CD4-positive, alpha-beta T cell treated with Interferon gamma for 1 hour (primary cell): ENCODE measurements at places on chromosomes 12 and 14.

DNA sequence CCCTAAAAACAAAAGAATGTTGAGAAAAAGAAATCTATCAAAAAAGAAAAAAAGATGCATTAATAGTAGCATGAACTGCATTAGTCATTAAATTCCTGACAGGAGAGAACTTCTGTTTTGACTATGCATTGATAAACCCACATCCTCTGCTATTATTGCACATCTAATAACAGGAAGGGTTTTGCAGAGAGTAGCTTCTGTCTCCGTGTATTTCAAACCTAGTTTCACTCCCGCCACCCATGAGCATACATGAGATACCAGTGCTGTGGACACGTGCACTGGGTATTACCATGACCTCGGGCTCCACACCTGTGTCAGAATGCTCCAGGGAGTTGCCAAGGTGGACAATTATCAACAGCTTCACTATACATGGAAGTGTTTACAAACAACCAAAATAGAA lies 449.1 kb upstream of the SOX5 start:
- no peak for DNase-seq

DNA sequence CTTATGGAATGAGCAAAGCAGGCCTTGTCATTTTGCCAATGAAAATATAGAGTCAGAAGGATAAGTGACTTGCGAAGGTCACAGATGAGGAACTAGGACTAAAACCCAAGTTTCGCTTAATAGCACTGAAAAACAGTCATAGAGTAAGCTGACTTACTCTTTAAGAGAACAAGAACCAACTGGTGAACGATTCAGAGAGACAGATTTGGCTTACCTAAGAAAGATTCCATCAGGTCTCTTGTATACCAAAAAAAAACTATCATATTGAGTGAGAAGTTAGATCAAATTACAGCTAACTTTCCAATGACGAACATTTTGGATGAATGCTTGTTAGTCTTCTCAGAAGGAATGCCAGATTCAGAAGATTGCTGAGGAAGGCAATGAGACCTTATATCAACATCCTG lies 74.2 kb downstream of the ZFC3H1 start:
- no peak for DNase-seq

DNA sequence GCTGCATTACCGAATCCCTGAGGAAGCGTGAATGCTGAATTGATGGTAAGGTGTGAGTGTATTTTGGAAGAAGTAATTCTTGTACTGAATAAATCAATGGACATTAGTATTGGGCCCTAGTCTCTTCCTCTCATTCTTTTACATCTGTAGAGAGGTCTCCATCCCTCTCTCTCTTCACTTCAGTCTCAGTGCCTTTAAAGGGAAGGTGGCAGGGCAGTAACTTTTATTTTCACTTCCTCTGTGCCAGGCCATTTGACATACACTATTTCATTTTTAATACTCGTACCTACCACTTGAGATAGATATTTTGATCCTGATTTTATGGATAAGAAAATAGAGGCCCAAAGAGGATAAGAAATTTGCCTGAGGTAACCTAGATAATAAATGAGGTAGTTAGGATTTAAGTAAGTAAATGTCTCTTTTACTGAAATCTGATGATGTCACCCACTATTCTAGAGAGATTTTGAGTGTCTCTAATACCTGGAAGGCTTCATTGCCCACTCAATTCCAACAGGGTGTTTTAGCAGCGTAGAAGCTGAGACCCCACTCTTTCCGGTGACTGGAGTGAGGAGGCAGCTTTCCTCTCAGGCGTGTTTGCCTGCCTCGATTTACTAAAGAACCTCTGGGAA lies 177.9 kb upstream of the PRICKLE1 start:
- no peak for DNase-seq

DNA sequence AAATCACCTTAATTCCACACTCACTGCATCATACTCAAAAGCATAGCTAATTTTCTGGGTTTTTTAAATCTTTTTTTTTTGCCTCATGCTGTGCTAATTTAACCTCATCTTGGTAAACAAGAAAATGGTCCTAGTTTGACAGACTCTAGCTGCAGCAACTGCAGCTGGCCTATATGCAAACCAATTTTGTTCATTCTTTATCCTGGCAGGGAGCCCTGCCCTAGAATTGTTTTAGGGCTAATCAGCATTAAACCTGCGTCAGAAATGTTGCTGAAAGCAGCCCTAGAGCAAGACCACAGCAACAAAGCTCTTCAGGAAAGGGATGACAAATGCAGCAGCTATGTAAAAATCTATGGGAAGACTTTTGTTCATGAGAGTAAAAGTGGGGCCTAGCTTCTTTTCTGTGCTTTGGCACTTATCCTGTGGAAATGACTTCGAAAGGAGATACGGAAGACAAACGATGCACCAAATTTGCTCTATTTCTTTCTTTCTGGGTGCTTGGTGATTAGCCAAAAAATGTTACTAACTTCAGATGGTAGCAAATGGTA lies 72.2 kb downstream of the DENND5B start:
- DNase-seq: no peak

GRCh38 chr12:65511134-65511834 lies 232.8 kb downstream of the MSRB3 start:
- DNase-seq: no peak

DNA sequence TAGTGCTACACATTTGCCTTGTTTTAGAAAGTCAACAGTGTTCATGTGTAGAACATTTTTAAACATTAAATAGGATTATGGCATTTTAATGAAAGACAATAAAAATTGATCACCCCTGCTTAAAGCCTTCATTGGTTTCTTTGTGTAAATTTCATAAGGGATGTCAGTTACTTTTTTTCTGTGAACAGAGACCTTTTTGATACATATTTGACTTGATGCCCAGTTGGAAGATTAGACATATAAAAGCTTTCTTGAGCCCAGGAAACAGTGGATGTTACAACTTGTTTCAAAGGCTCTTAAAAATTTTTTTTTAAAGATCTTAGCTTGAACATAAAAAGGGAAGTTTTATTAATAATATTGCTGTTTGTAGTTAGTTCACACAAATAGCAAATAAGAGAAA lies 168.7 kb upstream of the PDZRN4 start:
- no peak for DNase-seq

DNA sequence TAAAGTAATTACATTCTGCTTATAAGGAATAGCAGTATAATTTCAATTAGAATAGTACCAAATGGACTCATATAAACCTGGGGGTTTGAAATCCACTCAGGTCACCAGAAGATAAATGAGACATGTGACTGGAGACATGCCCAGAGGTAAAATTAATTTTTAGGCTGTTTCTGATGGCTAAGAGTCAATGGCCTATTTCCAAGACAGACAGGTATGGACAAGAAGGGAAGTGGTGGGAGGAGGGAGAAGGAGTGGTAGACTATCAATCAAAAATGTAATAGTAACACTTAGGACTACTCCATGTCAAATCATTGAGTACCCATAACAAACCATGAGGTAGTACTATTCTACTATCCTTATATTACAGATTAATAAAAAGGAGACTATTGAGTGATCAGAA lies 544.0 kb downstream of the GALC start:
- DNase-seq: no peak

- no peak for DNase-seq
Observed at GRCh38 chr14:52473557-52473956, 78.7 kb downstream of the TXNDC16 start.

DNA sequence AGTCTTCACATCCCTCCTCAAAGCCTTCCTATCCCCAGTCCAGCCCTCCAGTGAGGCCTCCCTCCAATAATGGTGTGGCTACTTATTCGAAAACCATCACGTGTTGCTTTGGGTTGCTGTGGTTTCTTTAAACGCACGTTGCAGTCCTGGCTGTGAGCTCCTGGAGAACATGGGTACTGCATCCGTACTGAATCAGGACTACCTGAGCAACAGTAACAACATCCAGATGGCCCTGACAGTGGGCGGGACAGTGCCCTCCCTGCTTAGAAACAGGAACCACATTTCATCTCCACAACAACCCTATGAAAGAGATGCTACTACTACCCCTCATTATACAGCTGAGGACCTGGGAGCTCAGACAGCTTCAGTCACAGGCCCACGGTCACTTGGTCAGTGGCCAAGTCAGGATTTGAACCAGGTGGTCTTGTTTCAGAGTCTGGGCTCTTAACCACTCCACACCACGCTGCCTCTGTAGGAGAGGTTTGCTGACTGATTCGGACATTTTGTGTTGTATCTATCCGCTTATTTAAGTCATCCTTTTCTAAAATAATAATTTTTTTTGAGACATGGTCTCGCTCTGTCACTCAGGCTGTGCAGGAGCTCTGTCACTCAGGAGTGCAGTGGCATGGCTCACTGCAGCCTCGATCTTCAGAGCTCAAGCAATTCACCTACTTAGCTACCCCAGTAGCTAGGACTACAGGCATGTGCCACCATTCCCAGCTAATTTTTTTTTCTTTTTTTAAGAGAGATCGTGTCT lies 104.8 kb downstream of the DPF3 start:
- DNase-seq: no peak

DNA sequence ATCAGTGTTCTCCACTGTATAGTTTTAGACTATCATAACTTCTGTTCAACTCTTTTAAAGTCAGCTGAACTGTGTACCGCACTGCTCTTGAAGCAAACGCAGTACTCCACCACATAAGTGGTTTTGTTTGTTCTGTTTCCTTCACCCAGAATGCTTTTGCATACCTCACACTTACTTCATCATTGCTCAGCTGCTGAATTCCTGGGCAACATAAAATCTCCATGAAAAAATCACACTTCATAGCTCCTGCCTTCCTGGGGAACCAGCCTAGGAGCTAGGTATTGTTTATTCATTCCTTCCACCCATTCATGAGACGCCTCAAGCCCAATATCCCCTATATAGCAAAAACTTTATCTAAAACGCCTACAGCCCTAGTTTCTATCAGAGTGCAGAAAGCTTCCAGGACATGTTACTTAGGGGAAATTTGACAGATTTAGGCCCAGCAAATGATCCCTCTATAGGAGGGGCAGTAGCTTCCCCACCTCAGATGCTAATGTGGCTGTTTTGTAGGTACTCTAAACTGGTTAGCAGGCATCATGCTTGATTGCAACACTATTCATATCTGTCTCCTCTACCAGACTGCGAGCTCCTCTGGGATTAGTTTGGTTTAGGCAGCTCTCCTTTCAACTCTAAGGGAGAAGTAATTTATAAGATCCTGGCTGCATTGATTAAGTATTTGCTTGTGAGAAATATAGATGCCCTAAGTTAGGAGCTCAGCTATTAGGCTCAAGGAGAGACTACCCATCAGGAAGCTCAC lies 44.5 kb downstream of the LRRC9 start:
- DNase-seq: no peak

- no peak for DNase-seq
Observed at GRCh38 chr12:79409562-79409961, 281.2 kb downstream of the PAWR start.

DNA sequence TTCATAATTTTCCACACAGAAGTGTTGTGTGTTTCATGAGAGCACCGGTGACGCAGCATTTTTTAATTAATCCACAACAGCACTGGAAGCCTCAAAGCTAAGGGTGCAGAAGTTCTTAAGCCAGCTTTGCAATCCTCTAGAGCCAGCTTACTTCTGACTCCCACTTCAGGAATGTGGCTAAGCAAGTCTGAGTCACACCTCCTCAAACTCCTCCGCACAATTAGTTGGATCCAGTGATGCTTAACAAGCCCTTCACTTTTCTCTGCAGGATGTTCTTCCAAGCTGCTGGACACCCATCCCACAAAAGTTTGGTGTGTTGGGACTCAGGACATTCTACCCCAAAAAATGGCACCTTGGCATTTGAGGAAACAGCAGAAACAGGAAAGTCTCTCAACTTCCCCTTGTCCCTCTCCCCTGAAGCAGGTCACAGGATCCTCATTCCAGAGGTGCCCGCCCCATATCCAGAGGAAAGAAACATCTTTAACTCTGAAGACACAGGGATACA lies 210.0 kb downstream of the PPM1H start:
- DNase-seq: no peak

GRCh38 chr14:32473464-32473855 lies 144.4 kb downstream of the AKAP6 start:
- DNase-seq: no peak

- DNase-seq: no peak
Observed at GRCh38 chr14:102777711-102778337, 575 bp downstream of the TRAF3 start.

DNA sequence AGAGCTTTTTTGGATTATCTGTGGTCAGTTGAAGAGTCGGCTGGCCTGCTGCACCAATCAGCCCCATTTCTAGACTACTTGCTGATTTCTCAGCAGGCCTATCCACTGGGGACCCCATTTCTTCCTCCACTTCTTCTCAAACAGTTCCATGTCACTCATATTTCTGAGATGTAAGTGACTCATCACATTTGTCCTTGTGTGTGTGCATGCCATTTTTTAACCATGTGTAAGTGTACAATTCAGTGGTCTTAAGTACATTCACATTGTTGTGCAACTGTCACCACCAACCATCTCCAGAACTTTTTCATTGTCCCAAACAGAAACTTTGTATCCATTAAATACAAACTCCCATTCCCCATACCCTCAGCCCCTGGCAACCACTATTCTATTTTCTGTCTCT lies 14.2 kb downstream of the TMEM229B start:
- DNase-seq: no peak
